ENCODE measurements at places on chromosomes 2 and 18.

- DNase-seq = no peak
Measured at GRCh38 chr18:63831080-63831788, 56.0 kb downstream of the SERPINB7 start.

GRCh38 chr2:106147159-106147558, 46.9 kb downstream of the UXS1 start:
- no peak for DNase-seq

DNA sequence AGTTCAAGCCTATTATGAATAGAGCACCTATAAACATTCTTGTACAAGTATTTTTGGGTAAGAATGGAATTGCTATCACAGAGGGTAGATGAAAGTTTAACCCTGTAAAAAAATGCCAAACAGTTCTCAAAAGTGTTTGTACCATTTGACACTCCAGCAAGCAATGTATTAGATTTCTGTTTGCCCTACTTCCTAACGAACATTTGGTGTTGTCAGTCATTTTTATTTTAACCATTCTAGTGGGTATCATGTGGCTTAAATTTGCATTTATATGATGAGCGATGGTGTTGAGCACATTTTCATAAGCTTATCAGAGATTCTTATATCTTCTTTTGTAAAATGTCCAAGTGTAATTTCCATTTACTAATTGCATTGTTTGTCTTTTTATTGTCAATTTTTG, 608.2 kb upstream of the ACVR2A start:
- no peak for DNase-seq

GRCh38 chr18:8791171-8791651, 85.9 kb downstream of the MTCL1 start:
- DNase-seq = no peak

DNA sequence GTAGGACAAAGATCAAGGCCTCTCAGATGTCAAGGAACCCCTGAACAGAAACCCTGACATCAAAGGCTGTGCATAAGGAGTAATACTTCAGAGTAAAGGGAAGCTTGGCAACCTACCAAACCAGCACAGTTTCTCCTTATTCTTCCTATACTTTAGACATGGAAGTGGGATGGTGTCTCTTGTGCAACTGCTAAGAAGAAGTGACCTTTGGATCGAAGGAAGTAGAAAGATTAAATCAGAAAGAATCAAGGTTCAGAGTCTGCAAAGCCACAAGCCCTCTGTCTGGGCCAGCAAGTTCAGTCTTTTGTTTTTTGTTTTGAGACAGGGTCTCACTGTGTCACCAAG, 66.2 kb upstream of the SLC39A10 start:
- no peak for DNase-seq

- DNase-seq = no peak
Measured at GRCh38 chr2:481388-481787, 193.5 kb upstream of the ALKAL2 start.
